Esophagus squamous epithelium (tissue), 5 donors: ENCODE measurements at places on chromosomes 16 and 17.

DNA sequence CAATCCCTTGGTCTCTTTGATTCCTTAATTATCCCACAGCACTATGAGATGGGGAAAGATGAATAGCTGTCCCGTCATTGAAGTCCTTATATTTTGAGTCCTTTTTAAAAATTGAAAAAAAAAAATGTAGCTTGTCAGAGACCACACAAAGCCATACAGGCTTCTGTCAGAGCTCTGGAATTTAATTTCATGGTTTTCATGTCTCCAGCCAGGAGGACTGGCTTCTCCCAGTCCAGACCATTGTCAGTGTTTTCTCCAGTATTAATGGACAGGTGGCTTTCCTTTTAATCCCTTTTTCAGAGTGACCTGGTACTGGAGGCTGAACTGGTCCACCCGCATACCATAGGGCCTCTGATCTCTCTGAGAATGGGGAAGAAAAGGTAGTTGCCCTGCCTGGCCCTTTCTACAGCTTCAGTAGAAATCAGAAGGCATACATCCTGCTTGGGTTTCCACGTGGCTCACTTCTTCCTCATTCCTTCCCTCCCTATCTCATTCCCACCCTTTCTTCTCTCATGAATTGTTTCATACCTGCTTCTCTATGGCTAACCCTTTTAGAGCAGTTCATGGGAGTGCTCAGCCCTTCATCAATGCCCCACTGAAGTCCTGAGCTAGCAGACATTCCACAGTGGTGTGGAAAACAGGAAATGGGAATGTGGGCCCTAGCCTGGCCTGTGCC lies 29.1 kb downstream of the TRIM16 start:
- no peak for DNase-seq

DNA sequence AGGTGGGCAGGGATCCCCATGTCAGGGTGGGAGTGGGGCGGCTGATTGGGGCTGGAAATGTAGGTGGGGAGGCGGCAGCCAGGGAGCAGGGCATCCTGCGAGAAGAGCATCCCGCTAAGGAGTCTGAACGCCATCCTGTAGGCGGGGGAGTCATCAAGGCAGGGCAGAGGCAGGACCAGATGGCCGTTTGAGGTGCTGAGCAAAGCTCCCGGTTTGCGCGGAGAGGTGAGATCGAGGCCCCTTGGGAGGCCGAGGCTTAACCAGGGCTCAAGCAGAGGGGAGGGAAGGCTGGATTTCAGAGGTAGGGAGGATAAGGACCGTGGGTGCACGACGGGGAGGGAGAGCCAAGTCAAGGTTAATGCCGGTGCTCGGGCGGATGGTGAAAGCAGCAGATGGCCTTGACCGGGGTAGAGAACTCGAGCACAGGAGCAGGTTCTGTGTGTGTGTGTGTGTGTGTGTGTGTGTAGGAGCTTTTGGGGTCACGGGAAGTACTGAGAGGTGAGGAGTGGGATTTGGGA lies 472 bp upstream of the NME2 start:
- no peak for DNase-seq

GRCh38 chr17:44308865-44309264 lies 464 bp downstream of the RUNDC3A start:
- no peak for DNase-seq

DNA sequence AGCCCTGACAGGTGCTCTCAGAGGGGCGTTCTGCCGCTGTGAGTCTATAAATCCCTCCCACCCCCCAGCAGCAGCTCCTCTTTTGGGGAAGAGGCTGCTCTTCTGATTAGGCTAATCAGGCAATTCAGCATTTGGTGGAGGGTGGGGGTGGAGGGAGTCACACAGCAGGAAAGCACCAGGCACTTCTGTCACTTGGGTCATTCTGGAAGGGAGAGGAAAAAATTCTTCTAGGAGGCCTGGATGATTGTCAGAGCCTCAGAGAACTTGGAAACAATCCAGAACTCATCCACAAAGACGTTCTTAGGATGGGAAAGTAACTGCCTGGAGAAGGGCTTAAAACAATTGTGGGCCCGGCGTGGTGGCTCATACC lies 7.3 kb upstream of the SSTR2 start:
- no peak for DNase-seq

GRCh38 chr16:71896764-71897368 lies 1.5 kb downstream of the IST1 start:
- no peak for DNase-seq

- no peak for DNase-seq
These were observed 84.5 kb upstream of the CORO6 start for GRCh38 chr17:29707212-29707571.

- DNase-seq: no peak
These were observed 1407.0 kb downstream of the CDH11 start for GRCh38 chr16:63714876-63715275.

DNA sequence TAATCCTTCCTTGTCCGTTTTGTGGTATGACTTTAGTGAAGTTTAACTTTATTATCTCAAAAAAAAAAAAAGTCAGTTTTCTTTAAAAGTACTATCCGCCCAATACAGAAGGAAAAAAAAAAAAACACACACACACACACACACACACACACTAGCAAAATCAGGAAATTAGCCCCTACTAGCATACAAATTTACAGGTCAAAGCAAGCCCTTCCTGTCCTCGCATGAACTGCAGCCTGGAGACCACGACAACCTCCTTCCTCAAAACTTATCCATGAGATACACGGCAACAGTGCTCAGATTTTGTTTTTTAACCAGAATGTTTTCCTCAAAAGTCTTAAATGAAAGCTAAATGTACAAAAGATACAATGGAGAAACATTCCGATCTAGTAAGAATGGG lies 16.2 kb downstream of the NCOR1 start:
- no peak for DNase-seq

- DNase-seq: no peak
These were observed 3.0 kb downstream of the NUBP2 start for GRCh38 chr16:1785846-1786170.

- no peak for DNase-seq
These were observed 23.3 kb downstream of the SHISA6 start for GRCh38 chr17:11264183-11264871.

DNA sequence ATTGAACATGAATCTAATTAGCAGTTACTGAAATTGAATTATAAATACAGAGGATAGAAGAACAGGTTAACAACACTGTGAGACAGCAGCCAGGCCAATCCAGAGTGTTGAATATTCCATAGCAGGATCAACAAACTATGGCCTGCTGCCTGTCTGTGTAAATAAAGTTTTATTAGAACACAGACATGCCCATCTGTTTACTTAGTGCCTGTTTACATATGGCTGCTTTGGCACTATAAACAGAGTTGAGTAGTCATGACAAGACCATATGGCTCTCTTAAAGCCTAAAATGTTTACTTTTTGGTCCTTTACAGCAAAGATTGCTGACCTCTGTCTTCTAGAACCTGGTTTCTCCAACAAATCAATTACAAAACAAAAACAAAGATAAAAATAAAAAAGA lies 115.4 kb upstream of the CDC42EP4 start:
- DNase-seq: no peak

DNA sequence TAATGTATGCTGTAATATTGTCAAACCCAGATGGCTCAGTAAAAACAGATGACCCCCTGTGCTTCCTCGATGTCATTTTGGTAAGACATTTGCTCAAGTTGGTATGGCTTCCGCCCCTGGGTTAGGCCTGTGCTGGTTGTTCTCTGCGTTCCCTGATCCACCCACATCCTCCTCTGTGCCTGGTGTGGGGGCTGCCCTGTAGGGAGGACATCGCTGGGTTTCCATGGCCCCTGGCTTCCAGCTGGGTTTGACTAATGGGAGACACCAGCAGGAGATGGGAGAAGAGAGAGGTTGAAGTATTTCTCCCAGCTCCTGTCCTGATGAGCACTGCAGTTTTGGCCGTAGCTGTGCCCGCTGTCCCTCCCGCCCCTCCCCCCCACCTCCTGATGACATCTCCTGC lies 4.4 kb upstream of the MFAP4 start:
- DNase-seq: no peak

- no peak for DNase-seq
These were observed 184.7 kb downstream of the SOX9 start for GRCh38 chr17:72305472-72305871.

GRCh38 chr16:74033441-74033995 lies 263.1 kb upstream of the PSMD7 start:
- DNase-seq: no peak

DNA sequence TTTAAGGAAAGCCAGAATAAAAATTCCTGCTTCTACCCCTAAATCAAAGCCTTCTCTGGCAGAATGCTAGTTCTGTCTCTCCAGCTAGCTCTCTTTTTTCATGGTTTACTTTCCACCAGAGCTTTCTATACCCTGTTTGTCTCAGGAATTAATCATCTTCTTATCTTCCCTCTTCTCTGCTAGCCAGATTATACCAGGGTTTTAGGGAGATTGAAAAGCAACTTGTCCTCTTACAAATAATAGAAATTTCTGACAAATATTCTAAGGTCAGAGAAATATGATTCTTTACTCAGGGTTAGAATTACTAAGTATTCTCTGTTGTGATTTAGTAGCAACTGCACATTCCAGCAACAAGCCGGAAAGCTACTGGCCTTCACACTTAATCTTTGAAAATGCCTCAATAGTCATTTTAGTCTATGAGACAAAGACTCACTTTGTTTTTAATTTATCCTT lies 166.4 kb downstream of the TANC2 start:
- DNase-seq: no peak

GRCh38 chr17:64426596-64426995 lies 22.3 kb upstream of the MILR1 start:
- DNase-seq: no peak

- no peak for DNase-seq
These were observed 21.1 kb upstream of the PYDC1 start for GRCh38 chr16:31238041-31238440.

GRCh38 chr17:72430611-72431432 lies 310.0 kb downstream of the SOX9 start:
- DNase-seq: no peak

DNA sequence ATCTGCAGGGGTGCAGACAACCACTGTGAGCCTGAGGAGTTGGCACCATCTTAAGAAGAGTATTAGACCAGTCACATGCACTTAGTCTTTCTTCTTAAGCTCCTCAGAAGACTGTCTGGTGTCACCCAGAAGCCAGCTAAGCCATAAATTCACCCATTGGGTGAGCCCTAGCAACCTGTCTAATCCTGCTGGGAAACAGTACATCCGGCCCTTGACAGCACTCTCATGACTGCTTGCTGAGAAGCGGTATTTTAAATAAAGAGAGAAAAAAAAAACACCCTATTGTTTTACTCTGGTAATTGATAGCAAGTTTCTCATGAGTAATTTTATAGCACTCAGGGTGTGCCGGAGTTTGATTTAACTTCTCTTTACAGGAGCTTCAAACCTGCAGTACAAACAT lies 134.7 kb downstream of the SOX9 start:
- DNase-seq: no peak

DNA sequence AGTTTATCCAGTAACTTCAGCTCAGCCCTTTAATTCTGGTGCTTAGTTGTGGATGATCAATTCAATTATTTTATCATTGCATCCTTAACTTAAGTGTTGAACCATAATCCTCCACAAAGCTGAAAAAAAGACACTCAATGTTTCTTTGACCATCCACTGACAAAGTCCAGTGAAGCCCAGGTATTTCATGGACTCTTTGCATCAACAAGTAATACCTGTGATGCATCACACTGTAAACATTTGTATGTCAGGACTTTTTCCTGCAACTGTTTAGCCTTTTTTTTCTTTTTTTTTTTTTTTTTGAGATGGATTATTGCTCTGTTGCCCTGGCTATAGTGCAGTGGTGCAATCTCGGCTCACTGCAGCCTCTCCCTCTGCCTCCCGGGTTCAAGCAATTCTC lies 6.6 kb upstream of the NFAT5 start:
- no peak for DNase-seq

DNA sequence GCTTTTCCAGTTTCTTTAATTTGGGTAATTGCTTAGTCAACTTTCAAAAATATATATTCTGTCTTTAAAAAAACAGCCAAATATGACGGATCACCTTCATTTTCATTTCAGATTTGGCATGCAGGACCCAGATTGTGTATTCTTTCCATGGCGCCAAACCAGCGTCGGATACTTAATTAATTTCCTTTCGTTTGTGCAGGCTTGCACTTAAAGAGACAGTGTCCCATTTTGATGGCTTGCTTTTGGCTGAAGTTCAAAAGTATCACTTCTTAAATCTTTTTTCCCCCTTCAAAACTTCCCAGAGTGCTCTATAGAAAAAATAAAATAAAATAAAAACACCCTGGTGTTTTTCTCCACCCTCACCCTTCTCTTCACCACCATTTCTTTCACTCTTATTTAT lies 394.5 kb upstream of the SOX9 start:
- no peak for DNase-seq

DNA sequence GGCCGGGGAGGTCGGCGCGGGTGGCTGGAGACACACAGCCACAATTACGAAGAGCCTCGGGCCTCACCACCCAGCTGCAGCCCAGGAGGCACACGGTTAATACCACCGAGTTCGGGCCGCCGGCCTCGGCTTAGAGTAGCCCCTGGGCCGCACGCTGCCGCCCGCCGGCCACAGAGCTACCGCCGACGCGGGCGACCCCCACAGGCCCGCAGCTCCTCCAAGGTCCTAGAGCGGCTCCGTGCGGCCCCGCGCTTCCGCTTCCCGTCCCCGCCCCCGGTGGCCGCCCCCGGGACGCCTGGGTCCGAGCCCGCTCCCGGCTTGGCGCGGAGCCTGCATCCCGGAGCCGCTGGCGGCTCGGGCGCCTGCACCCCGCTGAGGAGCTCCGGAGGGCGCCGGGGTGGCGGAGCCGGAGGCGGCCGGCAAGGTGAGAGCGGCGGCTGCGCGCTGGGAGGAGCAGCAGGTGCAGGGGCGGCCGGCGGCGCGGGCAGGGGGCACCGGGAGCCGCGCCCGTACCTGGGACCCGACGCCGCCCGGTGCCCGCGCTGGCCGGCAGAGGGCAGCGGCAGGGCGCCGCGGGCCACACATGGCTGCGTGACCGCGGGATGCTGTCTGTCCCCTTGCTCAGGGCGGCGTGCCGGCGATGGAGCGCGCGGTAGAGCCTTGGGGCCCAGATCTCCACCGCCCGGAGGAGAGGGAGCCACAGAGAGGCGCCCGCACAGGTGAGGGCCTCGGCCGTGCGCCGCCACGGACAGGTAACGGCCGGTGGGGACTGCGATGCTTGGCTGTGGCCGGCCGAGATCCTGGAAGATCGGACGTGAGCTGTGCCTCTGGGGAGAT lies at the start of gene ZNF48:
Gene ZNF48 (plus strand): TSS at position 266 of the 837 bp plus-strand sequence. CDS start 375 bp downstream, at position 641.
- no peak for DNase-seq

- DNase-seq: no peak
These were observed 892 bp upstream of the KIAA0513 start for GRCh38 chr16:85026703-85027102.

DNA sequence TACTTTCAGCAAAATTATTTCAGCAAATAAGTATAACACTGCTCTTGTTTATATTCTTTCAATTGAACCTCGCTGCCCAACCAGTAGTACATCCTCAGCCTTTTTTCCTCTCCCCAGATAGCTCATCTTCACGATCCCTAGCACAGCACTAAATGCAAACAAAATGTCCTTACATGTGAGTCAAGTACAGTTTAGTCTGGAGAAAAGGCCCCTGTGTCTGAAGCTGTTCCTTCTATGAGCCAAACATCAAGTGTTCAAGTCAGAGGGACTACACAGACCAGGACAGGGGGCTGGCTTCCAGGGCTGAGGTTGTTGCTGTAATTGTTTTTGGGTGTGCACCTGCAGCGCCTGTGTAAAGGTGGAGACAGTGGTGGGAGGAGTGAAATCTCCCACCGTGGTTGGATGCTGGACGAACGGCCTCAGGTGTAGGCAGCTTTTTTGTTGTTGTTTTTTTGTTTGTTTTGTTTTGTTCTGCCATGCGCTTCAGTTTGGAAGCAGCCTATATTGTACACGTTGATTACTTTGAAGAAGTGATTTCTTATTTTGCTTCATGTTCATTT lies 147.1 kb downstream of the PRKCA start:
- DNase-seq: no peak

GRCh38 chr16:2148714-2149629 lies 547 bp downstream of the RAB26 start:
- DNase-seq: no peak
